NCI-H2171 (cell line): ENCODE measurements at places on chromosomes 1 and 21.
A peak's percentile ranks its signal among the peaks of the same experiment; 100 is the strongest.

DNA sequence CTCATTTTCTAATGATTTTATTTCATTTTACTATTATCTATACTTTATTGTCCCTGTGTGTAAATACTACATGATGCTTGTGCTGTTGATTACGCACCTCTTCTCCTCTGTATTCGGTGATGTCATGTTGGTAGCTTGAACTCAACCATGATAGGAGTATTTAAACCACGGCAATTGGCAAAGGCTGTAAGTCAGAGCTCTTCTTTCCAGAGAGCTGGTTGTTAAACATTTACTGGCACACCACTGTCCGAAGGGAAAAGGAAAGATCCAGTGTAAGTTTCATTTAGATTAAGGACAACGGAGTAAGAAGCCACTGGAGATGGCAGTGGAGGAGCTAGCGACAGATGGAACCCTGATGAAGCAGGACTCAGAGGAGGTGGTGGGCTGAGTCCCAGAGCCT is 93.4 kb upstream of the KCNE2 start:
- DNase-seq: no peak

DNA sequence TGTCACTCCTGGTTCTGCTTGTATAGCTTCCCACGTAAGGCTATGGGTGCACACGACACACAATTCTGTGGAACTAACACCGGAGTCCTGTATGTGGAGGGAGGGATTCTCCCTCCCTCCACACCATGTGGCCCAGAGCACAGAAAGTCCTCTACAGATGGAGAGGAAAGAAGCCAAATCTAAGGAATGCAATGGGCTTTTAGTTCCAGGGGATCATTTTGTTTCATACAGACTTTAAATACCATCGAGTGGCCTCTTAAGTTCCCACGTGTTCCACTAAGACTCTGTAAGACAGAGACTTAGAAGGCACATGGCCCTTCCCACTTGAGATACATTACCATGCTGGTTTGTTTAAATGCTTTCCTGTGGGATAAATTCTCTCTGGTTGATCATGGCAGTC is 156.0 kb downstream of the TGFB2 start:
- DNase-seq: no peak

- DNase-seq: no peak
Observed at GRCh38 chr1:168187177-168187576, 8.4 kb downstream of the TIPRL start.

- no peak for DNase-seq
Observed at GRCh38 chr1:94697839-94698238, 122.3 kb upstream of the SLC44A3 start.

DNA sequence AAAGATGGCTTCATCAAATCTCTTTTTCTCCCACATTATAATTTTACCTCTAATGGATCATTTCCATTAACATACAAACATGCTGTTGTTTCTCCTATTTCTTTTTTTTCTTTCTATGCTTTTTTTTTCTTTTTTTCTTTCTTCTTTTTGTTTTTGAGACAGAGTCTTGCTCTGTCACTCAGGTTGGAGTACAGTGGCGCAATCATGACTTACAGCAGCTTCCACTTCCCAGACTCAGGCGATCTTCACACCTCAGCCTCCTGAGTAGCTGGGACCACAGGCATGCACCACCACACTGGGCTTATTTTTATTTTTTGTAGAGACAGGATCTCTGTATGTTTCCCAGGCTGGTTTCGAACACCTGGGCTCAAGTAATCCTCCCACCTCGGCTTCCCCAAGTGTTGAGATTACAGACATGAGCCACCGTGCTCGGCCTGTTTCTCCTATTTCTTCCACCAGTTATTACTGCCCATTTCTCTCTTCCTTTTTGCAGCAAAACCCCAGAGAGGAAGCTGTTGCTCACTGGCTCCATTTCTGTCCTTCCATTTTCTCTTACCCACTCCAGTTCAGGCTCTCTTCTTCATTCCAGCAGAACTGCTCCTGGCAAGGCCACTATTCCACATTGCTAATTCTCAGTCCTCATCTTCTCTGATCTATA is 32.1 kb upstream of the OPRD1 start:
- no peak for DNase-seq

DNA sequence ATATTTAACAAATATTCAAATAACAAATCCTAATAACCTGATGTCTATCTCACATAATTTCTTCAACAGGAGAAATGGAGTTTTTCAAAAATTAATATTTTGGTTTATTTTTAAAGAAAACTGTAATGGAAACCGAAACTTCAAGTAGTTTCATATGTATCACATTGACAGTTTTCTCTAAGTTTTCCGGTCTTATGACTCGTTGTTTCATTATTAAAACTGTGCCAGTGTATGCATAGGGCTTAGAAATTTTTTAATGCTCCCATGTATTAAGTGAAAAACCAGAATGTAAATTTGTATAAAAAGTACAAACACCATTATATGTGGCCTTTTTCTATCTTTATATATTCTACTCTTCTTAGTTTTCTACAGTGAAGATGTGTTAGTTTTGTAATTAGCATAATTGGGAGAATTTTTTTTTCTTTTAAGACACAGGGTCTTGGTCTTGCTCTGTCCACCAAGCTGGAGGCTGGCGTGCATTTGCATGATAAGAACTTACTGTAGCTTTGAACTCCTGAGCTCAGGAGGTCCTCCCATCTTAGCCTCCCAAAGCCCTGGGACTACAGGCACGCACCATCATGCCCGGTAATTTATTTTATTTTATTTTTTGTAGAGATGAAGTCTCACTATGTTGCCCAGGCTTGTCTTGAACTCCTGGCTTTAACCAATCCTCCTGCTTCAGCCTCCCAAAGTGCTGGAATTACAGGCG is 43.9 kb upstream of the SAMSN1 start:
- no peak for DNase-seq

DNA sequence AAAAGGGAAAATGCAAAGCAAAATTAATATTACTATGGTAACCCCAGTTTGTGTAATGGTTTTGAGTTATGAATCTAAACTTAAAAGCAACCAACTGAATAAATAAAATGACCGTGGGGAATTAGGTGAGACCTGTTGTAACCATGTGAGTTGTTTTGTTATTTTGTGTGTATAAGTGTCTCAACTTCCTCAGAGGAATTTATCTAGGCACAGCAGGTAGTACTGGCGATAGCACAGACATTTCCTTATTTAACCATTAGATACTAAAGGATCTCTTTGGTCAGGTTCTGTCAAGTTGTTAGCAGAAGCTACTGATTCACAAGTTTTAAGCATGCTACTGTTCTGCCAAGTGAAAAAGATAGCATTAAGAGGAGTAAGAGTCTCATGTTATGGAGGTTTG is 39.3 kb upstream of the LRRC7 start:
- no peak for DNase-seq

GRCh38 chr1:230717251-230717650 is 3.3 kb upstream of the AGT start:
- no peak for DNase-seq

GRCh38 chr1:185956881-185957280 is 222.7 kb downstream of the HMCN1 start:
- no peak for DNase-seq

- DNase-seq: peak; percentile 18
Observed at GRCh38 chr1:50735443-50735842, 224.6 kb downstream of the FAF1 start.

DNA sequence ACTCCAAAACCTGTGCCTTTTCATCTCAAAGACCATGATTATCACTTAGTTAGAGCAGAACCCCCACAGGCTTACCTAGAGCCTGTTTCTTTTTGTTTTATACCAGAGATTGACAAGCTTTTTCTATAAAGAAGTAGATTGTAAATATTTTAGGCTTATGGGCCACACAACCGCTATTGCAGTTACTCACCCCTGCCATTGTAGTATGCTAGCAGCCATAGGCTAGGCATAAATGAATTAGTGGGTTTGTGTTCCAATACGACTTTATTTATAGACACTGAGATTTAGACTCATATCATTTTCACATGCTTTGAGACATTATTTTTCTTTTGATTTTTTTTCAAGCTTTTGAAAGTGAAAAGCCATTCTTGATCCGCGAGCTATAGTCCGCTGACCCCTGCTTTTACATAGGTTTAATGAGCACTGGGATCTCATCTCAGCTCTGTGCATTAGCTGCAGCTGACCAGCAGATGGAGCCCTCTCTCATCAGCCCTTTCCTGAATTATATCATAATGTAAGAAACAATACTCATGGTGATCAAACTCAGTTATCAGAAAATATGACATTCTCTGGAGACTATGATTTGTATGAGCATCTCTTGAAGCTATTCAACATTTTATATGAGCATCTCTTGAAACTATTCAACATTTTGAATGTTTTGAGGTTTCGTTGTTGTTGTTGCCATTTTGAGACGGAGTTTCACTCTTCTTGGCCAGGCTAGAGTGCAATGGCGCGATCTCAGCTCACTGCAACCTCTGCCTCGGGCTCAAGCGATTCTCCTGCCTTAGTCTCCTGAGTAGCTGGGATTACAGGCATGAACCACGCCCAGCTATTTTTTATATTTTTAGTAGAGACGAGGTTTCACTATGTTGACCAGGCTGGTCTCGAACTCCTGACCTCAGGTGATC is 111.9 kb upstream of the L1TD1 start:
- DNase-seq: no peak

- DNase-seq: no peak
Observed at GRCh38 chr1:115426231-115426771, 88.3 kb upstream of the NGF start.

GRCh38 chr1:186843226-186843625 is 14.5 kb downstream of the PLA2G4A start:
- DNase-seq: no peak

- DNase-seq: no peak
Observed at GRCh38 chr1:208866386-208866955, 622.3 kb upstream of the PLXNA2 start.

GRCh38 chr1:51543858-51544257 is 24.8 kb upstream of the EPS15 start:
- DNase-seq: no peak

DNA sequence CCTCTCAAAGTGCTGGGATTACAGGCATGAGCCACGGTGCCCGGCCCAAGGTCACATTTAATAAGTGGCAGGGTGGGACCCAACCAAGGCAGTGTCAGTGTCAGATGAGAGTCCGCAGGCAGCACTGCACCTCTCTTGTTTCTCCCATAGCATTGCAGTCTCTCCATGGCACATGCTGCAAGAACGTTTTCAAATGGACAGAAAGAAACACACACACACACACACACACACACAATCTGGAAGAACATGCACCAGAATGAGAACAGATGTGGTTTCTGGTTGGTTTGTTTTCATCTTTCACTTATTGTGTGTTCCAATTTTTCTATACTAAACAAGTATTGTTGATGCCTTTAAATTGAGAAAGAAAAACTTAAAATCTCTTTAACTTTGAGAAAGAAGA is 126.5 kb downstream of the SYF2 start:
- no peak for DNase-seq

DNA sequence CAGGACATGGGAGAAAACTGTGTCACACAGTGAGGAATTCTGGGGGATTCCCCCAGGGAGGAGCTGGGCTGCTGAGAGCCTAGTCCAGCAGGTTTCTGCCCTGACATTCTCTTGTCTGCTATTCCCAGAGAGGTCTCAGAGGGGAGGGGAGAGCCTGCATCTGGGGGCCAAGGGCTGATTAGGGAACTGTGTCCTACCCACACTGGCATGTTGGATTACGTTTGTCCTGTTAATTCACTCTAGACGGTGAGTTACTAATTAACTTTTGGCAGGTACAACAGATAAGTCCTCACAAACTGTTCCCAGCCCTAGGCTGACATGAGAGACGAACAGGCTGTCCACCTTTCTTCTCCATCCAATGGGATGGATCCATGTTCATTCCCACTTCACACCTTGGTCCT is 2.6 kb upstream of the SH3BGRL3 start:
- no peak for DNase-seq

GRCh38 chr1:47469910-47470309 is 32.1 kb downstream of the FOXD2 start:
- DNase-seq: no peak

DNA sequence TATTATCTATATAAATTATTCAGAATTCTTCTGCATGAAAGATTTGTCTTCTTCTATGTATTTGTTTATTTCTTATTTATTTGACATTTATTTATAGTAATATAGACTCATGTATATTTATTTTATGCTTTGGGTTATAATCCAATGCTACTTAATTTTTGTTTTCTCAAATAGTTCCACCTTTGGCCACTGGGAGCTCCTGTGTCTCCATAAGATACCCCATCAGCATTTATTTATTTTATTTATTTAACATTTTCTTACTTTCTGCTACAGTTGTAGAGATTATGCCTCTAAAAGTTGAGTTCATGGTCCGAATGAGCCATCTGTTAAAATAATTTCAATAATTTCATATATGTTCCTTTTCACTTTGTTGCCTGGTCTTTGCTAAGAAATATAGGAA is 289.4 kb downstream of the ADGRL2 start:
- no peak for DNase-seq

GRCh38 chr1:15103906-15104305 is 49.6 kb upstream of the TMEM51 start:
- DNase-seq: no peak

DNA sequence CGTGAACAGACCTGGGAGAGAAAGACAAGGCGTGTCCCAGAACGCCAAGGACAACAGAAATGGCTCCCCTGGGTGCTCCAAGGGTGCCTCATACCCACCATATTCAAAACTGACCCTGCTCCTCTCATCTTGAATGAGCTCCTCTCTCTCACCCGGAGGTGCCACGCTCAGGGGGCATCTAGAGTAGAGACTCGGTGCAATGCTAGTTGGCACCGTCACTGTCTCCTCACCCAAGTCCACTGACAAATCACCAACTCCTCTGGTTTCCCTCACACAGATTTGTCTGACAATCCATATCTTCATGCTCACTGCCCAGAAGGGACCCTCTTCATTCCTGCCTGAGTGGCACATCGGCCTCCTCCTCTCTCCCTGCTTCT is 5.0 kb downstream of the TMEM125 start:
- DNase-seq: no peak

GRCh38 chr1:31932491-31933316 is 5.5 kb downstream of the PTP4A2 start:
- DNase-seq: no peak

DNA sequence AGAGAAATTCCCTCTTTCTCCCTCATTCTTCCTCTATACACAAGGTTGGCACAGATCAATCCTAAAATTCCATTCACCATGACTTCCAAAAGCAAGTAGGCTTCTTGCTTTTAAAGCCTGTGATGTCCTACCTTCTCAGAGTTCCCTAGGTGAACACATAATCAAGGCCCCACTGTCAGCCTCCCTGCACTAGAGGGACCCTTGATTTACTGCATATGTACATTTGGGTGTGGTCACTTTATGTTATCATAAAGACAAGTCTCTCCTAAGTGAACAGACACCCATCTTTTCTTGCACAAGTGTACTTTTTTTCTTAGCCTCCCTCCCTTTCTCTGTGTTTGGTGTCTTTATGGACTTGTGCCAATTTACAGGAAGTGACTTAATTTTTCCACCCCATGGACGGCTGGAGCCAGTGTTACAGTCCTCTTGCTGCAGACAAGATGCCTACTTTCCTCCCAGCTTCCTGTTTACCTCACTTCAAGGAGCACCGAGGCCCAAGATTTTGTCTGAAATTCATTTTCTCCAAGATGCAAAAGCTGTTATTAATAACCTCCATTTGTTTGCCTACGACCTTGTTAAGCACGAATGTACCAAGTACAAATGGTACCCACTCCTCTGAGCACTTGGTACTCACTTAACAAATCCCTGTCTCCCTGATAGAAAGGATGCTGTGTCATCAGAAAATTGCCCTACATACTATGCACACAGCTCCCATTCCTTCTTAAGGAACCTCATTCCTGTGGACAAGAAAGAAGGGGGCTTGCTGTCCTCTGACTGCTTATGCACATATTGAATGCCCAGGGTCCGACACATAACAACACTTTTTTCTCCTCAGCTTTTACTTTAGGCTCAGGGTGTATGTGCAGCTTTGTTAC is 82.8 kb upstream of the SLC44A3 start:
- no peak for DNase-seq
